Dermis lymphatic vessel endothelial cell (primary cell): ENCODE measurements at places on chromosomes 12 and 14. TPM values are rescaled to one million over a fixed set of nuclear protein-coding genes. Genes with fewer than 3 reads are reported as not detected.

The CISTR gene
- not detected in 2 replicates for total RNA-seq

The NEUROD4 gene
- total RNA-seq = not detected in 2 replicates

The SYNDIG1L gene
- total RNA-seq = not detected in 2 replicates

The PPP4R4 gene
- not detected in 2 replicates for total RNA-seq

The PZP gene
- total RNA-seq = 0.09 and 0.11 TPM in 2 replicates

The DDN gene
- 0.09 and 0.11 TPM in 2 replicates for total RNA-seq

The TAC3 gene
- total RNA-seq = not detected in 2 replicates

The ATG14 gene
- total RNA-seq = 14.1 and 16.3 TPM in 2 replicates
